ENCODE measurements at places on chromosomes 6 and 20. TPM values are rescaled to one million over a fixed set of nuclear protein-coding genes. Genes with fewer than 3 reads are reported as not detected.
A peak's percentile ranks its signal among the peaks of the same experiment; 100 is the strongest.

- DNase-seq, result no peak
Observed at GRCh38 chr6:116941727-116942126, 64.7 kb downstream of the RFX6 start.

GRCh38 chr6:75217193-75217592, 11.3 kb upstream of the COL12A1 start:
- DNase-seq, result peak; percentile 89

Gene SULF2
- total RNA-seq, result 2.2 TPM

Gene TNFRSF6B
- total RNA-seq, result not detected

All from SJSA1 (cell line).